ENCODE measurements at places on chromosomes 5 and 9.
A peak's percentile ranks its signal among the peaks of the same experiment; 100 is the strongest.

GRCh38 chr9:78296201-78296892 lies 578 bp upstream of the PSAT1 start:
- H3K27me3 ChIP-seq: peaks cover 39% of the 10 kb centered on the region
- peak overlapping the region; percentile 67 for H3K4me3 ChIP-seq
- H3K36me3 ChIP-seq: no peaks in the 10 kb centered on the region
- H3K4me1 ChIP-seq: peaks cover 28% of the 10 kb centered on the region
- peak; percentile 60 for DNase-seq

GRCh38 chr9:27168496-27168895 lies 59.5 kb downstream of the TEK start:
- DNase-seq: no peak
- H3K4me1 ChIP-seq: no peaks in the 10 kb centered on the region
- no peak overlapping the region for H3K4me3 ChIP-seq
- H3K27me3 ChIP-seq: no peaks in the 10 kb centered on the region
- no peaks in the 10 kb centered on the region for H3K36me3 ChIP-seq

DNA sequence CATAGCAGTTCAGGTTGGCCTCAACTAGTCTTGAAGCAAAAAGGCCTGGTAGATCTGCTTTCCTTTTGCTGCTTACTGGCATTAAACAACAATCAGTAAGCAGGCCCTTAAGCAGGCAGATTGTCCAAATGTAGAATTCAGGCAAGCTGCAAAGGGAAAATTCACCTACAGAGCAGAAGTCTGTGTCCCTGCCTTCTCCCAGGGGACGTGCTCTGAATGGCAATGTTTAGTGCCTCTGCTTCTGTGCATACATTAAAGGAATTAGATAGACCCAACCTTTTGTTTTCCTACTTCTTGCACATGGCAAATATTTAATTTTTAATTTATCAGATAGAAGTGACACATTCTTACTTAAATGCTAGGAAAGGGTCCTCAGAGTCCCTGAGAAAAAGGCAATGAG lies 328.8 kb upstream of the PIK3R1 start:
- no peaks in the 10 kb centered on the region for H3K4me1 ChIP-seq
- no peaks in the 10 kb centered on the region for H3K36me3 ChIP-seq
- no peak overlapping the region for H3K4me3 ChIP-seq
- H3K27ac ChIP-seq: no peak overlapping the region

DNA sequence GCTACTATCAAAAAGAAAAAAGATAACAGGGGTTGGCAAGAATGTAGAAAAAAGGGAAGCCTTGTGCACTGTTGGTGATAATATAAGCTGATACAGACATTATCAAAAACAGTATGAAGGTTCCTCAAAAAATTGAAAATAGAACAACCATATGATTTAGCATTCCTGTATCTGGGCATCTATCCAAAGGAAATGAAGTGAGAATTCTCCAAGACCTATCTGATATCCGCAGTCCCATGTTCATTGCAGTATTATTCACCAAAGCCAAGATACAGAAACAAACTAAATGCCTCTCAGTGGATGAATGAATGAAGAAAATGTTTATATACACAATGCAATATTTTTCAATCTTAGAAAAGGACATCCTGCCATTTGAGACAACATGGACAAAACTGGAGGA lies 1943.3 kb downstream of the MAT2B start:
- no peaks in the 10 kb centered on the region for H3K4me1 ChIP-seq
- H3K27me3 ChIP-seq: no peaks in the 10 kb centered on the region
- H3K36me3 ChIP-seq: no peaks in the 10 kb centered on the region
- no peak for DNase-seq
- no peak overlapping the region for H3K4me3 ChIP-seq
- H3K27ac ChIP-seq: no peak overlapping the region

GRCh38 chr9:114031948-114032840 lies 45.9 kb downstream of the AMBP start:
- DNase-seq: no peak
- no peaks in the 10 kb centered on the region for H3K4me1 ChIP-seq
- H3K36me3 ChIP-seq: peaks cover 58% of the 10 kb centered on the region
- no peak overlapping the region for H3K27ac ChIP-seq
- H3K27me3 ChIP-seq: no peaks in the 10 kb centered on the region
- H3K4me3 ChIP-seq: no peak overlapping the region

DNA sequence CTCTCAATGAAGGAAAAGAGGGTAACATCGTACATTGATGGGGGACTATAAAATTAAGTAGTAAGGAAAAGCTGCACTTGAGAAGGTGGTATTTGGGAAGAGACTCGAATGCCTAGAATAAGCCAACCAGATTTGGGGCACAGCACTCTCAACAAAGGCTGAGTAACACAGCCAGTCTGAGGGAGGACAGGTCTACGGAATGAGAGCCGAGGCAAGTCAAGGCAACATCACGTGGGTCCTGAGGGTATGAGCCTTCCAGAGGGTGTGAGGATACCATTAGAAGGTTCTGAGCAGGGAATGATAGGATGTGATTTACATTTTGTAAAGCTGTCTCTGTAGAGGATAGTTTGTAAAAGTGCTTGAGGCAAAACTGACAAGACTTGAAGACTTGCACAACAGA lies 434.1 kb downstream of the RAB3C start:
- DNase-seq: no peak
- H3K27me3 ChIP-seq: no peaks in the 10 kb centered on the region
- H3K27ac ChIP-seq: no peak overlapping the region
- H3K36me3 ChIP-seq: no peaks in the 10 kb centered on the region
- H3K4me1 ChIP-seq: no peaks in the 10 kb centered on the region

DNA sequence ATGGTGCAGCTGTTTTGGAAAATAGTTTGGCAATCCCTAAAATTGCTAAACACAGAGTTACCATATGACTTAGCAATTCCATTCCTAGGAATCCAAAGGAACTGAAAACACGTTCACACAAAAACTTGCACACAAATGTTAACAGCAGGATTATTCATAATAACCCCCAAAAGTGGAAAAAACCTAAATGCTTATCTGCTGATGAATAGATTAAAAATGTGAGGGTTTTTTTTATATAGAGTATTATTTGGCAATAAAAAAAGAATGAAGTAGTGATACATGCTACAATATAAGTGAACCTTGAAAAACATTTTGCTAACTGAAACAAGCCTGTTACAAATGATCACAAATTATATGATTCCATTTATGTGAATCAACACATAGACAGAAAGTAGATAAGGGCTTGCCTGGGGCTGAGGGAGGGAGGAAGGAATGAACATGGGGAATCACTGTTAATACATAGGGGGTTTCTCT lies 45.1 kb upstream of the TRIO start:
- no peak for DNase-seq
- no peak overlapping the region for H3K4me3 ChIP-seq
- no peaks in the 10 kb centered on the region for H3K27me3 ChIP-seq
- H3K27ac ChIP-seq: no peak overlapping the region
- no peaks in the 10 kb centered on the region for H3K4me1 ChIP-seq

DNA sequence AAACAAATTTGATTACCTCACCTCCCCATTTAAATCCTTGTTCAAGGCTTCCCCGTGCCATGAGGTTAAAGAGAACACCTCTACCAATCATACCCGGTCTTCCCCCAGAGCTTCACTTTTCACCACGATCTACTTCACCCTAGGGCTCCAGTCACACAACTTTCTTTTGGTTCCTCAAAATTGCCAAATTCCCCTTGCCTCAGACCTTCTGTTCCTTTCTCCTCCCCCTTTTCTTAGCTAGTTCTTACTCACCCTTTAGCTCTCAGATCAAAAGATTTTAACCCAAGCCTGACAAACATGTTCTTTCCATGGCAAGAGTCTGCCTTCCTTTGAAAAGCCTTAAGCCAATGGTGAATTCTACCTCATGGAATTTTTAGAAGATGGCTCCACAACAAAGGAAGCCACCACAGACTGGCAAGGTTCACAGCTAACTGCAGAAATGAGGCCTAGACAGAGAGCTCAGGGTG lies 56.7 kb downstream of the MAPKAP1 start:
- H3K4me1 ChIP-seq: peaks cover 42% of the 10 kb centered on the region
- no peak for DNase-seq
- peaks cover 6% of the 10 kb centered on the region for H3K36me3 ChIP-seq
- no peak overlapping the region for H3K4me3 ChIP-seq
- peak overlapping the region; percentile 51 for H3K27ac ChIP-seq
- H3K27me3 ChIP-seq: no peaks in the 10 kb centered on the region

GRCh38 chr9:69759021-69759420 lies 790 bp downstream of the PTAR1 start:
- peak overlapping the region; percentile 85 for H3K4me3 ChIP-seq
- DNase-seq: no peak
- H3K4me1 ChIP-seq: peaks cover 27% of the 10 kb centered on the region
- no peaks in the 10 kb centered on the region for H3K36me3 ChIP-seq

- no peak for DNase-seq
- no peak overlapping the region for H3K27ac ChIP-seq
- H3K4me3 ChIP-seq: no peak overlapping the region
- no peaks in the 10 kb centered on the region for H3K27me3 ChIP-seq
These were observed 342.8 kb downstream of the EBF1 start for GRCh38 chr5:158756871-158757270.

- DNase-seq: no peak
- H3K4me1 ChIP-seq: peaks cover 20% of the 10 kb centered on the region
- no peaks in the 10 kb centered on the region for H3K27me3 ChIP-seq
- H3K4me3 ChIP-seq: no peak overlapping the region
- H3K36me3 ChIP-seq: no peaks in the 10 kb centered on the region
These were observed 73.7 kb downstream of the PPARGC1B start for GRCh38 chr5:149803641-149804468.

- DNase-seq: no peak
- H3K4me3 ChIP-seq: no peak overlapping the region
- H3K27ac ChIP-seq: no peak overlapping the region
- H3K36me3 ChIP-seq: no peaks in the 10 kb centered on the region
These were observed 429.3 kb downstream of the GADD45G start for GRCh38 chr9:90034071-90034470.

DNA sequence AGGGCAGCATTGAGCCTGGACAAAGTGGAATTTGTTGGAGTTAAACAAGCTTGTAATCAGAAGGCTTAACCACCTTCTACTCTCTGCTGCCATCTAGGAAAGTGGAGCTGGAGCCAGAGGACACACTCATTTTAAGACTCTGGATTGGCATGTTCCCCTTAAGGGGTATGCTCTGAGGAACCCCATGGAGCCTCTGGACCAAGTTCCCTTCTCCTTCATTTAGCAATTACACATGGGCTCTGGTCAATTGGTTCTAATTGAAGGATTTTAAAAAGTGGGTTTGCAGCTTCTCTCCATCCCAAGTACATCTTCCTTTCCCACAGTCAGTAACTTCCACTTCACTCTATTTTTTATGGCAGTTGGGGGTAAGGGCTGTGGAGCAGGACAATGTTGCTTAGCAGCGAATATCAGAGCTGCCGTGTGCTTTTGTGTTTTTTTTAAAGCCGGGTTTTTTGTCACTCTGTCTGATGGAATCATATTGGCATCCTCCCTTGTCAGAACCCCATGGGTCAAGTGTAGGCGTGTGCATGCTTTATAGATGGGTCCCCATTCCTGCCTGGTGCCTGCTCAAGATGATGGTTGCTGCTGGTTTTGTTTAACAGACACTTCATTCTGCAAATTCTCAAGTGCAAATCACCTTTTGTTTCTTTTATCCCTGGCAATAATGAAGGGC lies 330.7 kb upstream of the ADAMTSL1 start:
- no peak overlapping the region for H3K4me3 ChIP-seq
- no peaks in the 10 kb centered on the region for H3K4me1 ChIP-seq
- H3K27me3 ChIP-seq: no peaks in the 10 kb centered on the region
- no peaks in the 10 kb centered on the region for H3K36me3 ChIP-seq
- no peak for DNase-seq

DNA sequence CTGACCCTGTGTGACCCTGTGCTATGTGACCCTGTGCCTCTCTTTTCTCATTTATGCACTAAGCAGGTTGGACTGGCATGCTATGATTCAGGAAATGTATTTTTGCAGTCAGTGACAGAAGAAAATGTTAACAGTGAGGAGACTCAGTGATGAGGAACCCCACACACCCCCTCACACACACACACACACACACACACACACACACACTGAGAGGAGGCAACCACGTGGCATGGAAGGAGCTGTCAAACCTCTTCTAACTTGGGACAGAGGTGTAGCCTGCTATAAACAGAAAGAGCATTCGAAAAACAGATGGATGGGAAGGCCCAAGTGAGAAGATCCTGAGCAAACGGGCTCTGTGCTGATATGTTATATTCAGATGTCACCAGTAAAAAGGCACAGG lies 57.9 kb upstream of the GRIA1 start:
- no peaks in the 10 kb centered on the region for H3K36me3 ChIP-seq
- no peaks in the 10 kb centered on the region for H3K4me1 ChIP-seq
- H3K27ac ChIP-seq: no peak overlapping the region
- no peak overlapping the region for H3K4me3 ChIP-seq

DNA sequence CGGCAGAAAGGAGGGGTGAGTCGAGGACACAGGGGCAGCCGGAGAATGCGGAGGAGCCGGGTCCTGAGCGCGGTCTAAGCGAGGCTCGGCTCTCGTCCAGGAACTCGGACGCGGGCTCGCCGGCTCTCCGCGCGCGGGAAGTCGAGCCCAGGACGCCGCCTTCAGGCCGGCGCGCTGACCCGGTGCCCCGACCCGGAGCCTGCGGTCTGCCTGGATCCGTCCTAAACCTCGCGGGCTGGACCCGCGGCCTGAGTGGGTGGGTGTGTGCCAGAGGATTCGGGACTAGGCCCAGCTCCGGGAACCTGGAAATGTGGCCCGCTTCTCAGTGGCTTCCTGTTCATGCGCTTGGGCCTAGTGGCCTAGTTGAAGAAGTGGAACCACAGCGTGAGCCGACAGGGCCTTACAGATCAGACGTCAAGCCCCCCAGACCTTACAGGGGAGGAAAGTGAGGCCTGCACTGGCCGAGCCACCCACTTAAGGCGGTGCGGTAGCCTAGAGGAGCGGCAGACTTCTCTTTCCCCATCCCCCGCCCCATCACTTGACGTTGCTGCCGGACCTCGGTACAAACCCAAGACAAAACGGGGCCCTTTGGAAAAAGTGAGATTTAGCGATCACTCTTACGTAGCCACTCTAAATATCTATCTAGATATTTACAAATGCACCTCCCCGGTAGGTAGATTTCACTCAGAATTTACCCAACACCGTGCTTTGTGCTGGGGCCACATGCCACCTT lies 1.2 kb downstream of the CDKN2B-AS1 start:
- H3K27me3 ChIP-seq: peaks cover 19% of the 10 kb centered on the region
- H3K36me3 ChIP-seq: no peaks in the 10 kb centered on the region
- H3K27ac ChIP-seq: peak overlapping the region; percentile 93
- DNase-seq: peak; percentile 72

- no peaks in the 10 kb centered on the region for H3K27me3 ChIP-seq
- no peak overlapping the region for H3K4me3 ChIP-seq
- H3K4me1 ChIP-seq: peaks cover 44% of the 10 kb centered on the region
- H3K36me3 ChIP-seq: no peaks in the 10 kb centered on the region
- peak; percentile 74 for DNase-seq
These were observed 69.1 kb downstream of the ARRDC3 start for GRCh38 chr5:91313757-91314673.

DNA sequence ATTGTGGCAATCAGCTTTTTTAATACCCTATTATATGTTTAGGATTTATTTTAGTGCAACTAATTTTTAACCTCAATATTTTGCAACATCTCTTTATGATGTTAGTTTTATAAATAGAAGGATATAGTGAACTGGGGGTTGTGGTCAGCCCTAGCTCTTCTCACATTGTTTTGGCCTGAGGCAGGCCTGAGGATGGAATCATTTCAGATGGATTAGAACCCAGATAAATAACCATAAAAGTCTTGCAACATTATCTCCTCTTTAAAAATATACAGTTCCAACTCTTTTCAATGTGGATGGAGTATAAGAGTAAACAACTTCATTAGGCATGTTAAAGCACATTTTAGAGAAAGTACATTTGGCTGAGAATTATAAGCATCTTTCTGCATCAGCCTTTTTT lies 522.7 kb downstream of the NR2F1-AS1 start:
- no peak overlapping the region for H3K4me3 ChIP-seq
- H3K4me1 ChIP-seq: no peaks in the 10 kb centered on the region
- H3K36me3 ChIP-seq: no peaks in the 10 kb centered on the region
- DNase-seq: no peak
- no peak overlapping the region for H3K27ac ChIP-seq

GRCh38 chr5:112533362-112533761 lies 114.3 kb upstream of the EPB41L4A start:
- no peaks in the 10 kb centered on the region for H3K4me1 ChIP-seq
- H3K27ac ChIP-seq: peak overlapping the region; percentile 22
